Stimulated activated CD8-positive, alpha-beta memory T cell treated with anti-CD3 and anti-CD28 coated beads, Interleukin-4, amount 100 ng/mL, for 1 hour (primary cell): ENCODE measurements at places on chromosomes 7 and 10.

- DNase-seq: no peak
Measured at GRCh38 chr10:12822126-12822892, 179.2 kb downstream of the CCDC3 start.

DNA sequence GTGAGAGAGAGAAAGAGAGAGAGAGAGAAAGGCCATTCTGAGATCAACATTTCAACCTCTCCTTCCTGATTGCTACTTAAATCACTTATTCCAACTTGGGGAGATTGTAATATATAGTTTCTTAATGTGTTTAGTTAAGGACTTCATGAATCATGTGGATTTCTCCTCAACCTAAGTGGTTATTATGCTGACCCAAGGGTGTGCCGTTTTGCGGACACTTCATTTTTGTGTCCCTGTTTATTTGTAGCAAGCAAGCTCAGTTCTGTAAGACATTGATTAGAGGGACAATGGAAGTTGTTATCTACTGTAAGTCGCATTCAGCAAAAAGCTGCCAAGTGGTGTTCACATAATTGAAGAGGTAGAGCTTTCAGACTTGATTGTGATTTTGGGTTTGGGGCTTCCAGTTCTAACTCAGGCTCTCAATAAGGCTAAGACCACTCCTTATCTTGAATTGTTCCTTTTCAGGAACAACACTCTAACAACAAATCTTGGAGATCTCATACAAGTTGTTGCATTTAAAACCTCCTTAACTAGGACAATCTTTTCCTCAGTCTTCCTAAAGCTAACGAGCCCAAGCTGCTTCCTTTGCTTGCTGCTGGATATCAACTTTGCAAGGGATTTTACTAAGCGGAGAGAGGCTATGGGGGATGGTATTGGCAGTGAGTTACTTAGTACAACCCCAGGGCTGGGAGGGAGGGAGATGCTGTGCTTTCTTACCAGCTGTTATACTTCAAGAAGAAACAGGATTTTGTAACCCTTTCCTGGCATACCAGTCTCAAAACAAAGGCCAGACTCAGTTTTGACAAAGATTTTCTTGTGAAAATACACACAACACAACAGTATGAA is 19.8 kb upstream of the COL1A2 start:
- no peak for DNase-seq

DNA sequence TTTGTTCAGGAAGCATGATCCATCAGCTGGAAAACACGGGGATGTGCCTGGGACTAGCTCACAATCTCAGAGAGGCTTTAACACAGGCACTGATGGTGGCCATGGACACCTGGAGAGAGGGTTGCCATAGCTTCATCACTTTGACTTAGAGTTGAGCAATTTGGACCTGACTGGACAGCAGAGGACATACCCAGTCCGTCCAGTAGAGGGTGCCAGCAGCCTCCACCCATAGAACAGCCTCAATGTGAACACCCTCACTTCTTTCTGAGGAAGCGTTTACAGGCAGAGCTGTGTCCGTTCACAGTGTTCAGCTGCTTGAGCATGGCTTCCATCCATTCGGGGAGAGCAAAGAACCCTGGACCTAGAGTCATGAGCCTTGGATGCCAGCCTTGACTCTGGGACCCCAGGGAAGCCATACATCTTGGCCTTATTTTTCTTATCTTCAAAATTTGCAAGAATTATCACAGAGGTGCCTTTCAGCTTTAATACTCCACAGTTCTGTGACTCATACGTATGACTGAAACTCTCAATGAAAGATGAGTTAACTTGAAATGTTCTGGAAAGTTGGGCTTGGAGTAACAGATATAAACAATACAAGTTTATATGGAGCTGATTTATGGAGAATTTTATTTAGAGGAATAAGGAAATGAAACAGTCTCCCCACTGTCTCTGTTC is 302.9 kb upstream of the PODXL start:
- DNase-seq: peak; percentile 5

GRCh38 chr7:28088032-28088431 is 92.6 kb downstream of the JAZF1 start:
- DNase-seq: no peak
